ENCODE measurements at places on chromosomes 5 and 9.
A peak's percentile ranks its signal among the peaks of the same experiment; 100 is the strongest.

DNA sequence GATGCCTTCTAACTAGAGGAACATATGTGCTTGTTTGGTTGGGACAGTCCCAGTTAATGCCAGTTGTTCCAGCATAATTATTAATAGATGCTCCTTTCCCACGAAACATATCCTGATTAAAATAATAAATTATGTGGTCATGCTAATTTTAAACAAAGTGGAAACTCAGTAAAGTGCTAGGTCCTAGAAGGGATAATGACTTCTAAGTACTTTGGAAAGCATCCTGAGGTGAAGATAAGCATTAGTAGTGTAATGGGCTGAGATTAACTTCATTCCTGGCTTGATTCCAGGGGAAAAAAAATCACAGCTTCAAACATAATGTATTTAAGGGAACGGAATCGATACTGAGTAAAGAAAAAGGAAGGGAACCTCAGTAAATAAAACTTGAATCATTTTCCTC is 213.7 kb upstream of the SNX2 start:
- no peak for DNase-seq
- H3K4me1 ChIP-seq: no peaks in the 10 kb centered on the region
- H3K27me3 ChIP-seq: no peaks in the 10 kb centered on the region
- no peak overlapping the region for H3K27ac ChIP-seq
- no peaks in the 10 kb centered on the region for H3K36me3 ChIP-seq

GRCh38 chr9:8734760-8735159 is 935.2 kb upstream of the DMAC1 start:
- no peak for DNase-seq
- no peaks in the 10 kb centered on the region for H3K36me3 ChIP-seq
- no peak overlapping the region for H3K27ac ChIP-seq
- H3K27me3 ChIP-seq: no peaks in the 10 kb centered on the region
- no peaks in the 10 kb centered on the region for H3K4me1 ChIP-seq
- H3K4me3 ChIP-seq: no peak overlapping the region

- no peaks in the 10 kb centered on the region for H3K27me3 ChIP-seq
- no peak overlapping the region for H3K27ac ChIP-seq
- H3K4me1 ChIP-seq: 0 out of 2 replicates have a peak, but pooled peaks cover 4% of the 10 kb centered on the region
- H3K36me3 ChIP-seq: no peaks in the 10 kb centered on the region
- no peak for DNase-seq
- H3K4me3 ChIP-seq: no peak overlapping the region
Measured at GRCh38 chr5:61119066-61119465, 43.2 kb downstream of the SMIM15 start.

- no peaks in the 10 kb centered on the region for H3K36me3 ChIP-seq
- no peaks in the 10 kb centered on the region for H3K27me3 ChIP-seq
- H3K4me1 ChIP-seq: no peaks in the 10 kb centered on the region
- no peak overlapping the region for H3K4me3 ChIP-seq
- H3K27ac ChIP-seq: no peak overlapping the region
- no peak for DNase-seq
Measured at GRCh38 chr9:7139886-7140285, 382.1 kb downstream of the KDM4C start.

DNA sequence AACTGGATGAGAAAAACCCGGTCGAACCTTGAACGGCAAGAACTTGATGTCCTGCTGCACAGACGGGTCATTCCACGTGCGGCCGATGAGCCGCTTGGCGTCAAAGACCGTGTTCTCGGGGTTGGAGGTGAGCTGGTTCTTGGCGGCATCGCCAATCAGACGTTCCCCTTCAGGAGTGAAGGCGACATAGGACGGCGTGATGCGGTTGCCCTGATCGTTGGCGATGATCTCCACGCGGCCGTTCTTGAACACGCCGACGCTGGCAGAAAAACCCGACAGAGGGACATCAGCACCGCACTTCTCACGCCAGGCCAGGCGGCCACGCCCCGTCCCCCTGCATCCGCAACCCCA is 519 bp downstream of the HSPA5 start:
- no peaks in the 10 kb centered on the region for H3K27me3 ChIP-seq
- DNase-seq: peak; percentile 56
- peaks cover 14% of the 10 kb centered on the region for H3K4me1 ChIP-seq
- H3K4me3 ChIP-seq: peak overlapping the region; percentile 100
- H3K36me3 ChIP-seq: peaks cover 18% of the 10 kb centered on the region

- no peaks in the 10 kb centered on the region for H3K4me1 ChIP-seq
- no peaks in the 10 kb centered on the region for H3K27me3 ChIP-seq
- H3K27ac ChIP-seq: no peak overlapping the region
- H3K4me3 ChIP-seq: no peak overlapping the region
- no peaks in the 10 kb centered on the region for H3K36me3 ChIP-seq
- no peak for DNase-seq
Measured at GRCh38 chr5:124979251-124979650, 232.8 kb upstream of the ZNF608 start.

- H3K36me3 ChIP-seq: no peaks in the 10 kb centered on the region
- no peak overlapping the region for H3K27ac ChIP-seq
- no peaks in the 10 kb centered on the region for H3K27me3 ChIP-seq
- no peak for DNase-seq
Measured at GRCh38 chr5:57727591-57727990, 245.0 kb upstream of the ACTBL2 start.

All from MM.1S (cell line).